ENCODE measurements at places on chromosomes 6 and 20.

GRCh38 chr20:36856691-36857635 lies 19.0 kb upstream of the TLDC2 start:
- peak; percentile 45 for DNase-seq

DNA sequence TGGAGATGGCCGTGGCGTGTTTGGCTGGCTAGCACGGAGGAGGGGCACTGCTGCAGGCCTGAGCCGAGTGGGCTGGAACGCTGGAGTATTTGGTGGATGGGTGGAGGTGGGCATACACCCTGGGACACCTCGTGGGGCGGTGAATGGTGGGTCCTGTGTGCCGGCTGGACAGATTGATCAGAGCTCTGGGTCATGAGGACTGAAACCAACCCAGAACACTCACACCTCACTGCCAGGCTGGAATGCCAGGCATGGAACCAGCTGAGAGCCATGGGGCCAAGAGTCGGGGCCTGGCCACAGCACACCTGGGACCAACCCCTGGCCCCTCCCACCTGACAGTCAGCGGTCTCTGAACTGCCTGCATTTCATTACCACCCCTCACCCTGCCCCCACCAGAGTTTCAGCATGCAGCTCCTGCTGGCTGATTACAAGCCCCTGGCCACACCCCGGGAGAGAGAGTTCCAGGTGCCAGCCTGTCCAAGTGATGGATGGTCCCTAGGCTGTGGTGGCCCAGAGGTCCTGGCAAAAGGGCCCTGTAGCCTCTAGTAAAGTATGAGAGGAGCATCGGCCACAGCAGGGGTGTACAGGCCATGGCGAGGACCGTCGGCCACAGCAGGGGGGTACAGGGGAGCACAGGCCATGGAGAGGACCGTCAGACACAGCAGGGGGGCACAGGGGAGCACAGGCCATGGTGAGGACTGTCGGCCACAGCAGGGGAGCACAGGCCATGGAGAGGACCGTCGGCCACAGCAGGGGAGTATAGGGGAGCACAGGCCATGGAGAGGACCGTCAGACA lies 3.3 kb downstream of the NPBWR2 start:
- DNase-seq = no peak

DNA sequence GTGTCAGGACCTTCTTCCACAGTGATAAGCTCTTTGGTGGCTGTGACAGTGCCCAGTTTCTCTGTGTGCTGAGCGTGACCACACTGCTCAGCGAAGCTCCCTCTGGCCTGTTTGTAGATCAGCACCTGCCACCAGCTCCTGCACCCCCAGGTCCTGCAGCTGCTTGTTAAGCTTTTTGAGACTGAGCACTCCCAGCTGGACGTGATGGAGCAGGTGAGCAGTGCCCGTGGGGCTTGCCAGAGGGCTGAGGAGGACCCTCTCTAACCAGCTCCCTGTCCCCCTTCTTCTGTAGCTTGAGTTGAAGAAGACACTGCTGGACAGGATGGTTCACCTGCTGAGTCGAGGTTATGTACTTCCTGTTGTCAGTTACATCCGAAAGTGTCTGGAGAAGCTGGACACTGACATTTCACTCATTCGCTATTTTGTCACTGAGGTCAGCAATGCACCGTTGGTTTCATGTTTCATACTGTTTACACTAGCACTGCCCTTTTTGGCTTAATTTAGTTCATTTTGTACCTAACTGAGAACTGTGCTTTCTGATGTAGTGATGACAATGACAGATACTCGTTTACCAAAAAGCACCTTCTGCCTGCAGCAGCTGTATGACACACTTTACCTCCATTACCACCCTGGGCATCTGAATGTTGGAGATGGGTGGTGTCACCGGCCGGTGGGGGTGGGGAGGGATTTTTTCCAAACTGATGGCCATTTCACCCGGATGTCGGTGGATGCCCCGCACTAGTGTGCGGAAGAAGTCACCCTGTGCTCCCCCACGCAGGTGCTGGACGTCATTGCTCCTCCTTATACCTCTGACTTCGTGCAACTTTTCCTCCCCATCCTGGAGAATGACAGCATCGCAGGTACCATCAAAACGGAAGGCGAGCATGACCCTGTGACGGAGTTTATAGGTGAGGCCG lies 12.5 kb downstream of the NELFCD start:
- DNase-seq = no peak

DNA sequence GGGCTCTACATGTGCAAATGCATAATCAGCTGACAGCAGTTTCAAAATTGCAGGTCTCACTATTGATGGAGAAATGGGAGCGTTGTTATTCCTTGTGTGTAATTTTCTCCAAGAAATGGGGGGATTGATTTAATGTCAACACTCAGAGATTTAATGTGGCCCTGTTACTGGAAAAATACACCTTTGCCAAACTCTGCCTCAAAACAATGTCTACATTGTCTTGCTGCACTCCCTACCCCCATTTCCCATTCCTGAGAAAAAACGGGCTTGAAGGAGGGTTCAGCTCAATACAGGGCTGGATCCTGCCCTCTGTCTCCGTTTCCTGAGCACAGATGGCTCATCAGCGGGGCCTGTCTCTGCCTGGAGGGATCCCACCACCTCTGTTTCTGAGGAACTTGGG lies 18.4 kb downstream of the EDN3 start:
- no peak for DNase-seq

- DNase-seq = no peak
These were observed 66.2 kb downstream of the SLC22A23 start for GRCh38 chr6:3390698-3391097.

- DNase-seq = no peak
These were observed 33.3 kb downstream of the BLOC1S5 start for GRCh38 chr6:8030920-8031319.

DNA sequence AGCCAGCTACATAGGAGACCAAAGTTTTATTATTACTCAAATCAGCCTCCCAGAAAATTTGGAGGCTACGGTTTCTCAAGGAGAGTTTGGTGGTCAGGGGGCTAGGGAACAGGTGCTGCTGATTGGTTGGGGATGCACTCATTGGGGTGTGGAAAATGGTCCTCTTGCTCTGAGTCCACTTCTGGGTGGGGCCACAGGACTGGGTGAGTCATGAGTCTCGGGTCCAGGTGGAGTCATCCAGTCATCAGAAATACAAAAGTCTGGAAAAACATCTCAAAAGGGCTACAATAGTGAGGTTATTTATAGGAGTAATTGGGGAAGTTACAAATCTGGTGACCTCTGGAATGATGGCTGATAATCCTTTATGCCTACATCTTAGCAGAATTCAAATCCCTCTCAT lies 54.3 kb upstream of the SLC22A16 start:
- DNase-seq = no peak

DNA sequence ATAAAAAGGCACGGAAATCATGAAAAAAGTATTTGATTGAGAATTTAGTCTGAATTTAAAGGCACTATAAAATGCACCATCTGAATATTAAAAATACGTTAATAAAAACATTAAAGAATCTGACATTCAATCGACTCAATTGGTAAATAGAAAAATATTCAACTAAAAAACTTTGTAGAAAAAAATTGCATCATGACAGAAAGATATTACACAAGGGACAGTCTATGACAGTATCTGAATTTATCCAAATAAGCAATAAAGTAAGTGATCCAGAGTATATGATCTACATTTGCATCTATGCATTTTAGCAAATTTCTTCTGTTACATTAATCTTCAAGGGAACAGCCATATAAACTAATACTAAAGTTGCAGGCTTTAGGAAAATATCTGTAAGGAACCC lies 9.4 kb downstream of the FRK start:
- DNase-seq = no peak

DNA sequence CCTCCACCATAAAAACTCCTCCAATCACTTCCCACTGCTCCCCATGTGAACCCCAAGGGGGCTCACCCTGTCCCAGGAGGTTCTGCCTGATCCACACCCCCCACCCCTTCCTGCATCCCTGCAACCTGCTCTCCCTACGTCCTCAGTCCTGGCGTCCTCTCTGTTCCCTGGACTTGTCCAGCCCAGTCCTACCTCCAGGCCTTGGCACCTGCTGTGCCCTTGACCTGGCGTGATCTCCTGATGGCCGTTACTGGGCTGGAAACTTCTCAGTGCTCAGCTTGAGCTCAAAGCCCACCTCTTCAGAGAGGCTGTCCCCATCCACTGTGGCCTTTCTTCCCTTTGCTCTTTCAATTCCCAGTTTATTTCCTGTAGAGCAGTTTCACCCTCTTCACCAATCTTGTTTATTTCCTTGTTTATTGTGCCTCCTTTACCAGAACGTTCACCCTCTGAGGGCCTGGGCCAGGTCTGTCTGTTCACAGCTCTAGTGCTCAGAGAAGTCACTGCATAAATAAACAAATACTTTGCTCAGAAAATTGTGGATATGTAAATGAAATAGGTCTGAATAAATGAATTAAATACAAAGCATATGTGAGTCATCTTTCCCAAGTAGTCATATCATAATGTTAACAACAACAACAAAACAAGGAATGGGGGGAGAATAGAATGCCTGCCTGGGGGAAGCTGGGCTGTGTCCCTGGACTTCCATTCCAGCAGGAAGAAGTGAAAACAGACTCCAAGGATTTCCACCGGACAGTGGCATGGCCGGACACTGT lies 175.7 kb upstream of the SULF2 start:
- DNase-seq = no peak

DNA sequence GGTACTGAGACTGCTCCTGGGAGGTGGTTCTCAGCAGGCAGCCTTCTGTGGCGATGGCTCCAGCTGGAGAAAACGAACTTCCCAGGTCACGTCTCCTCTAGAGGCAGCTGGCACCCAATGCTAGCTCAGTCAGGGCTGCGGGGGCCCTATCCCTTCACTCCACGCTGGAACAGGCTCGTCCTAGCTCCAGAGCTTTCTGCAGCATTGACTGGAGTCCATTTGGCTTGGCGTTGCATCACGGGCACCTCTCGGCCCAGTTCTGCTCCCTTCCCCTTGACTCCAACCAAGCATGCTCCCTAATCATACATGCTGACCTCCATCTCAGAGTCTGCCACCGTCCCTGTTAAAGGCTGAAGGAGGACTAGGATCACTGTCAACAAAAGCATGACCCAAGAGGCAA lies 5.9 kb upstream of the IRF4 start:
- DNase-seq = no peak

DNA sequence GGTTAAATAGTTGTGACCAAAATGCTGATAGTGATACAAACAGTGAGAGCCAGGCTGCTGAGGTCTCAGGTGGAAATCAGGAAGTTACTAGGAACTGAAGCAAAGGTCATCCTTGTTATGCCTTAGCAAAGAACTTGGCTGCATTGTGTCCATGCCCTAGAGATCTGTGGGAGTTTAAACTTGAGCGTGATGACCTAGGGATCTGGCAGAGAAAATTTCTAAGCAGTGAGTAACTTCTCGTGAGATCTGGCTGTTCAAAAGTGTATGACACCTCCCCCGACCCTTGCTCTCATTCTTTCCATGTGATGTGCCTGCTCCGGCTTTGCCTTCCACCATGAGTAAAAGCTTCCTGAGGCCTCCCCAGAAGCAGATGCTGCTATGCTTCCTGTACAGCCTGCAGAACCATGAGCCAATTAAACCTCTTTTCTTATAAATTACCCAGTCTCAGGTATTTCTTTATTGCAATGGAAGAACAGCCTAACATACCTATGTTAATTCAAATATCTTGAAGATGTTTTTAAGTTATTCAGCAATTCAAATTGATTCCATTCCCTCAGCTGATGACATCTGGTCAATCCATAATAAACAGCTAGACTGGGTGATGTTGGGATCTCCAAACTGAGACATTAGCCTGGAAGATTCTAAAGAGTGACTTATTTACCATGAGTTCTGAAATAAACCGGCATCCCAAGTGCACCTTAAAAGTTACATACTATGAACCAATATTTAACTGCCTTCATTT lies 33.8 kb downstream of the KIF16B start:
- no peak for DNase-seq

DNA sequence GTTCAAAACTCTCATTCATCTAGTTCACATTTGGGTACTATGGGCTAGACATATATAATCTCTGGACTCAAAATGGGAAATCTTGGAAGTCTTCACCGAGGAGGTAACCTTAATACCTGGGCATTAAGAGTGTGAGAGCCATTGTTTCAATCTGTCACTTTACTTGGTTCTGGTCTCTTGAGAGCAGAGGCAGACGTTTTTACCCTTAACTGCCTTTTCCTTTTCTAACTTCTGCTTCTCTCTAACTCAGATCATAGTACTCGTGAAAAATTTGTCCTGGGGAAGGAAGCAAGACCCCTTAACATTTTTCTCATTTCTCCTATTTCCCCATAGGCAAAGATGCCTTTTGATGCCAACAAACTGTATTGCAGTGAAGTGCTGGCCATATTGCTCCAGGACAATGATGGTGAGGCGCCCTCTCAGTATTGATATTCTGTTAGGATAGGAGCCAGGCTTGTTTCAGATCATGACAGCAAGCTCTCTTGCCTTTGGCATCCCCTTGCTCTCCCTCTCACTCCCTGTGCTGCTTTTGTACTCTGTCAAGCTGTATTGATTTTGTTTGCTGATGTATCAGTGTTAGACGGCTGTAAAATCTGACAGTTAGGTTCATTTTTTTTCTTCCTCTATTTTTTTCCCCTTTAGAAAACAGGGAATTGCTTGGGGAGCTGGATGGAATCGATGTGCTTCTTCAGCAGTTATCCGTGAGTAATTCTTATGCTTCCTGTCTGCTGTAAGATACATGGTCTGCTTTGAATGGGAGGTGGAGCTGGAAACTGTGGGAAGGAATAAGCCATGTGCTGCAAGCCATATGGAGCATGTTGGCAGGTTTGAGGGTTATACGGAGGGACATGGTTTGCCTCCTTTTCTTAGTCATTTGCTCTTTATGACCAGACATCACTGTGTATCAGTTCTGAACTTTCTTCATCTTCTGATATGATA lies 83.5 kb downstream of the CTNNBL1 start:
- DNase-seq = peak; percentile 33

DNA sequence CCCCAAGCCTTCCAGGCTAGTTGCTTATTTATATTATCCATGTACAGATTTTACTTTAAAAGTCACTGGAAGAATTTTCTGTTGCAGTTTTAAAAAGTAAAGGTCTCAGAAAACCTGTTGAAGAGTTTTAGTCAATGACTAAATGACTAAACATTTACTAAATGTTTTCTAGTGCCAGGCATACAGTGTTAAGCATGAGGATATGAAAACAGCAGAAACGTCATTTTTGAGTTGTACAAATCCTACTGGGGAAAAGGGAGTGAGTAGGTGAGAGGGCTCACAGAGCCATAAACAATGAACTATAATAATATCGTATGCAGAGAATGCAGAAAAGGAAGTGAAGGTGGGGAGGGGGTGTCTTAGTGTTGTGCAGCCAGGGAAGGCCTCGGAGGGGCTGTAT lies 66.3 kb downstream of the MAN1A1 start:
- no peak for DNase-seq

- no peak for DNase-seq
These were observed 113.9 kb downstream of the WDR27 start for GRCh38 chr6:169587975-169588374.

Data from B cell (primary cell).